ENCODE measurements at places on chromosomes 4 and X. TPM values are rescaled to one million over a fixed set of nuclear protein-coding genes. Genes with fewer than 3 reads are reported as not detected.

GRCh38 chr4:110418641-110419040 lies 57.3 kb upstream of the ENPEP start:
- no peak for DNase-seq

- no peak for DNase-seq
These were observed 249.6 kb downstream of the OPHN1 start for GRCh38 chrX:68183612-68184214.

DNA sequence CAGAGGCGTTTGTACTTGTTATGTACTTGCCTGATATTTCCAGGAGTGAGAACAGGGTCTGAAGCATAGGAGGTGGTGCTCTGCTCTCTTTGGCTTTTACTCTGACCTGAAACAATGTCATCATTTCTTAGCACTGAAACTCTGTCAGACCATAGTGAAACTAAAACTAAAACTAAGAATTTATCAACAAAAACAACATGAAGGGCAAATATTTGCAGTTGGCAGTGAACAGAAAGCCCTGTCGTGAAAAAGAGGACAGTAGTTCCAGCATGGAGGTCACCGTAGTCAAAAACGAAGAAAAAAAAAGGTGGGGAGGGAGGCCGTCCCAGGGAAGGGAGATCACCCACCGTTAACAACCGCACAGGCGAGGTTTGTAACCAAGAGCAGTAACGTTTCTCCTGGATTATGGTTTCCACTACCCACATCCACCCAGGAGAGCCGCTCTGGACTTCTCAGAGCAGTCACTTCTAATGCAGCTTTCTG lies 97.5 kb downstream of the ANK2 start:
- no peak for DNase-seq

GRCh38 chr4:10185518-10186227 lies 69.1 kb upstream of the WDR1 start:
- no peak for DNase-seq

DNA sequence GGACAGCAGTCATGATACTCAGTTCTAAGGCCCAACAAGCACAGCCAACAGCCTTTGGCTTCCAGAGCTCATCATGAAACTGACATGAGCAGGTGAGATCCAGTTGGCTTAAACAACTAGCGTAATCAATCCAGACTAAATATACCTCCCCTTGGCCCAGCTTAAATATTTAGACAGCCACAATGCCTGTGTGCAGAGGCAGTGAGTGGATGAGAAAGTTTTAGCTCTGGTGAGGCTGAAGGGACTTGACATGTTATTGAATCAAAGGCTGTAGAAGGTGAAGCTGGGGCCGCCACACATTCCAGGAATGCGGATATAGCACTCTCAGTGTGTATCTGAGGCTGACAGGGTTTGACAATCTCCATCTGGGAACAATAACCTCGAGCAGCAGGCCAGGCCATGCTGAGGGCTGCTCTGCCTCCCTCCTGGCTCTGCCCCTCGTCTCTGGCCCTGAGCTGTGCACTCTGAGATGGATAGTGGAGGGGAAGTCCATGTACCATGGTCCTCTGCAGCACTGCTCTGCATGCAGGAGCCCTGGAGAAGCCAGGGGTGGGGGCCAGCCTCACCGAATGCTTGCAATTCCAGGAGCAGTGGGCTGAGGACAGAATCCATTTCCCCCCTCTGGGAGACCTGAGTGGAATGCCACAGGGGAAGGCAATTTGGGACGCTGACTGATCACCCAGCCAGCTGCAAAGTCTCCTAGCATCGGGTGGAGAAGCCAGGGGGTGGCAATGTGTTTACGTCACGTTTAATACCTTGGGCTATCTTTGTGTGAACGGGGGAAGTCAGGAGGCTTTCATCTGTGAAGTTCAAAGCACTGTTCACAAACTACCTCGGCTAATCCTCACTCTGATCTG lies 37.3 kb upstream of the RASL11B start:
- no peak for DNase-seq

Gene MAGEH1
- total RNA-seq = 11.1 TPM
